ENCODE measurements at places on chromosomes 5 and 9.
A peak's percentile ranks its signal among the peaks of the same experiment; 100 is the strongest.

DNA sequence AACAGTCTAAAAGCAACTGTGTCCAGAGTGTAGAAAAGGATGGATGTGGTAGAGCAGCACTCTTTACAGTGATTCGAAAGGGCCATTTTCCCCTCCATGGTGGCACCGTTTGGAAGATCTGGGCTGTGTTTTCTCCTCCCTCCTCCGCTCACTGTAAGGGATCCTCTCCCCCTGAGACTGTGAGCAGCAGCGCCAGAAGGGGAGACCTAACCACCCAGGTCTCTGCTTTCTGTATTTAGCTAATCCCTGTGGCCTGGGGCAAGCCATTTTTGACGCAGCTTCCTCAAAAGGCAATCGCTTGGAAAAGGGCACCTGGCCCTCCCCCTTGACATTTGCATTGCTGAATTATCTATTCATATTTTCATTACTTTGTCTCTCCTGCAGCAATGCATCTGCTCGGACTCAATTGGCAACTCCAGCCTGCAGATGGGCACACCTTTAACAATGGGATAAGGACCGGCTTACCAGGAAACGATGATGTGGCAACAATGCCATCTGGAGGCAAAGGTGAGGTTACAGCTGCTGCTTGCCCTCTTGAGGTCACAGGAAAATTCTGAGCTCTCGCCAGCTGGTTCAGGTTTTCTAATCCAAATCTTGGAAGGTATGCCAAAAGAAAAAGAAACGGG lies 244.3 kb upstream of the WWC1 start:
- DNase-seq = peak; percentile 48

GRCh38 chr5:151685749-151686673 lies 704 bp downstream of the SPARC start:
- DNase-seq = peak; percentile 48

DNA sequence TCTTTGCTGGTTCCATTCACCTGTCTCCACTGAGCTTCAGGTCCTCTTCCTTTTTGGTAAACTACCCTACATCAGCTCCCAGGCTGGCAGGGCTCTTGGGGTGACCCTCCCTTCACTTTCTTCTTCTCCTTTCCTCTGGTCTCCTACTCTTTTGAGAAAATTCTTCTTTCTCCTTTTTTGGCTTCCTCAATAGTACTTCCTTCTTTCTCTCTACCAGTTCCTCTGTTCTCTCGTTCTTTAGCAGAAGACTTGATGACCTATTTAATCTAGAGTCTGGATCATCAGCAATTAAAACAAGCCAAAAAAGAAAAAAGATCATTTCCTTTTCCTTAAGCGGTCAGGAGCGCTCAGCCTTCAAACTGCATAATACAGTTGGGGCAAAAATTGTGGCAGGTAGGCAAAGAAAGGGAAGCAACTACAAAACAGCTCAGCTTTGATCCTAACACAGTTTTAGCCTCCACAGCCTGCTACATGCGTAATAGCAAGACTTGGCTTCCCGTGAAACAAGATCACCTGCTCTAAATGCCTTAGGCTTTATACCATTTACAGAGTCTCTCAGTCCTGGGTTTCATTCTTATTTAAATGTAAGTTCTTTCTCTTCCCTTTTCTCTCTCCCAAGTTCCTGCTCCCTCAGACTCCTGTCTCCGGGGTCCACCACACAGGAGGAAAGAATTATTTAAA lies 14.0 kb upstream of the GSN start:
- no peak for DNase-seq

DNA sequence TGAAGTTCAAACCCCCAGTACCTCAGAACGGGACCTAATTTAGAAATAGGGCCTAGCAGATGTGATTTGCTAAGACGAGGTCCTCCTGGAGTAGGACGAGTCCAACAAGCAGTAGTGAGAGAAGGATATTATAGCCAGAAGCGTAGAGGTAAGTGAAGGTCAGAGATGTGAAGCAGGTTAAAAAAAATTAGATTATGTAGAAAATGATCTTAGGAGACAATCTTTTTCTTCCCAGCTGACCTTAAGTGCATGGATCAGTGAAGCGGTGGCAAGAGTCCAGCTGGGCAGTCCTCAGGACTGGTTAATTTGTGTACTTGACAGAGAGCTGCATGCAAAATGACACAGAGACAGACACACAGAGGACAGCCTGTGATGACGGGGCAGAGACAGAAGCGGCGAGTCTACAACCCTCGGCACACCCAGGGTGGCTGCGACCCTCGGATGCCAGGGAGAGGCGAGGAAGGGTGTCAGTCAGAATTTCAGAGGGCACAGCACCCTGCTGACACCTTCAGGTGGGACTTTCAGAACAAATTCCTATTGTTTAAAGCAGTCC lies 131.4 kb upstream of the IRX4 start:
- DNase-seq = no peak

- DNase-seq = no peak
Measured at GRCh38 chr9:86248746-86249145, 10.7 kb downstream of the C9orf153 start.

GRCh38 chr5:131746423-131746822 lies 50.4 kb downstream of the FNIP1 start:
- DNase-seq = no peak

- DNase-seq = peak; percentile 33
Measured at GRCh38 chr5:60340965-60341471, 358.9 kb downstream of the DEPDC1B start.

GRCh38 chr9:128499920-128500319 lies 4.6 kb upstream of the GLE1 start:
- no peak for DNase-seq

GRCh38 chr9:112629671-112630485 lies 88.0 kb downstream of the INIP start:
- DNase-seq = no peak

DNA sequence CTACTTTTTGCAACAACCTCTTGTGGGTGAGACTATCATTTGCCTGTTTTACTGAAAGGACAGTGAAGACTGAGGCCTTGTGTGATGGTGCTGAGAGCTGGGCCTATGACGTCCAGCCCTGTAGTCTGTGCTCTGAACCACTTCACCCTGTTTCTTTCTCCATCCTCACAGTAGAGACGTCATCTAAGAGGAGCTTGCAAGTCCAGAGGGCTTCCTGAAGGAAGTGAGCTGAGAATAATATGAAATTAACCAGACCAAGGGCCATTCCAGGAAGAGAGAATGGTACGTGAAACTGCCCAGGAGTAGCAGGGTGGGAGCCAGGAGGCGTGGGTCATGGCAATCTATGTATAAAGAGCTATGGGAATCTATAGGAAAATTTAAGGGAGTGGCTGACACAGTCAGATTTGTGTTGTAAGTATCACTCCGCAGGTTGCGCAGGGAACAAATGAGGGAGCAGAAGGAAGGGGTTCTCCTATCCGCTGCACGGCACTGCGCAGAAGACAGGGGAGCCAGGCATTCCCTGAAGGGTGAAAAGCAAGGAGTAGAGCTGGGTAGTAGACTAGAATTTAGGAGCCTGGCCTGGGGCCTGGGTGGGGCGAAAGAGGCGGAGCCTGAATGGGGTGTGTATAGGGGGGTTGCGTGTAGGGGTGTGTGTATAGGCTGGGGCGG lies 596 bp upstream of the FGFR4 start:
- DNase-seq = no peak

DNA sequence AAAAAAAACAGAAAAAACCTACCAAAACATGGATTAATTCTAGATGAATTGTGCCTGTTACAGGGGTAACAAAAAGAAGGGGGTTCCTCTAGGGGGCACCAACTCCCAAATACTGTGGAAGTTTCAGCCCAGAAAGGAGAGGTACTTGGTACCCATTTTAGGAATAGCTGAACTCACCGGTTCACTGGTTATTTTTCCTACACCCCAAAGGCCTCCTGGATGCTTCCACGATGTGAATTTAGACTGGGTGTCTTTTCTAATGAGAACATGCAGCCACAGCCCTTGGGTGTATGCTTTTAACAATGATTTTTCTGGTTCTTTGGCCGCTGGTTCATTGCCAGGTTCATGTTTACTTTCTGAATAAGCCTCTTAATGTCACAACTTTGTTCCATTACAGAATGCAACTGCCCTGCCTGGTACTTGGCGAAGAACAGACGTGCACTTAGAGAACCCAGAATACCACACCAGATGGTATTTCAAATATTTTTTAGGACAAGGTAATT lies 46.7 kb downstream of the GARNL3 start:
- peak; percentile 3 for DNase-seq

DNA sequence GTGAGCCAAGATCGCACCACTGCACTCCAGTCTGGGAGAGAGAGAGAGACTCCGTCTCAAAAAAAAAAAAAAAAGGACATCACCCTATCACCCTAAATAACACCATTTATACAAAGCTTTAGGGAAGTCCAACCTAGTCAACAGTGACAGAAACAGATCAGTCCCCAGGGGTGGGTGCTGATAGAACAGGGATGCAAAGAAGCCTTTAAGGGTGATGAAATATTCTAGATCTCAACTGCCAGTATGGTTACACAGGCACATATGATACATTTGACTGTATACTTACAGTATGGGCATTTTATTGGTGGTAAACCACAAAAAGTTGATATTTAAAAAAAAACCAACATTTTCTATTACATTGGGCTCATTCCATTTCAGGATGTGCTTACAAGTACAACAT lies 4.8 kb downstream of the RETREG1 start:
- DNase-seq = no peak

GRCh38 chr5:94057217-94057616 lies 315.8 kb upstream of the POU5F2 start:
- DNase-seq = no peak

DNA sequence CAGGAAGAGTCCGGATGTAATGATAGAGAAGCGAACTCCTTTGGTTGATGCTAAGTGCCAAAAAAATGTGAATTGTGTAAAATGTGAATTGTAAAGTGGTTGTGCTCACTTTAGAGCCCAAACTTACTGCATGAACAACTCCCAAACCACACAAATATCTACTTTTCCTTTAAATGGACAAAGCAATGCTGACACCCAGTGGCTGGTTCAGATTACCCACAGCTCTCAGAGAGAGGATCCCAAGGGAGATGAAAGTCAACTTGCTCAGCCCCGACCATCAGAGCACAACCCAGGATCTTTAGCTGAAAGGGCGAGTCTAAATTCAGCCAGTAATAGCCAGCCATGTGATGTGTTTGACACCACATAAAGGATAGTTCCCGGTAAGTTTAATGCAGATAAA lies 133.7 kb downstream of the NMUR2 start:
- no peak for DNase-seq

DNA sequence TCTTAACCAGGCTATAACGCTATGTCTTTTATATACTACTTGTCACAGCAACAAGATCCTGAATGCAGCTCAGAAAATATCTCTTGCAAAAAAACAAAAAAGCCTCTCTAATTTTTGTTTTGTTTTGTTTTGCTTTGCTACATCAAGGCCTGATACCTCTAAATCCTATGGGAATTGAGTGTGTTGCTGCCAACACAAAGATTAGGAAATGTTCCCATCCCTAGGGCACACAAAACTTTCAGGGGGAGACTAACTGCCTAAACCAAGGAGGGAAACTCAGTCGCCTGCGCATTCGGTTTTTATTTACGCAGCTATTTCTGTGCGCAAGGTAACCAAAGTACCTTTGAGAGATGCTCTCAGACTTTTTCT lies 1.7 kb downstream of the SSBP2 start:
- DNase-seq = no peak

DNA sequence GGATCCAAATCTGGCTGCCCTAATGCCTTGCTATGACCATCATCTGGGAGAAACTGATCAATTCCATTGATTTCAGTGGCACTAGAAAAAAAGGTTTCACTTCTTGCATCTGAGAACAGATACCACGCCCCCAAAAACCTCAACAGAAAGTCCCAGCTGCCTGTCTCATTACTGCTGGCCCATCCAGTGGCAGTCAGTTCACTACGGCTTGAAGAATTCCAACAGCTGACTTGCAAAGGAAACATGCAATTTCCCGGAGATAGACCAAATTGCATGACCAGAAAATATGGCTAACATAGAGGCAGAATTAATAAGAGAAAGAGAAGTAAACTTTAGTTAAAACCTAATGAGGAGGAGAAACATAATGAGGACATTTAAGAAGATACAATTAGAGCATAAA lies 48.6 kb downstream of the UGCG start:
- peak; percentile 77 for DNase-seq

GRCh38 chr9:129365196-129365595 lies 187.1 kb upstream of the IER5L start:
- DNase-seq = no peak

- peak; percentile 30 for DNase-seq
Measured at GRCh38 chr9:125700791-125701190, 6.2 kb downstream of the MAPKAP1 start.

GRCh38 chr5:82641331-82642003 lies 363.3 kb upstream of the RPS23 start:
- peak; percentile 89 for DNase-seq

- no peak for DNase-seq
Measured at GRCh38 chr5:151140686-151141459, 16.7 kb downstream of the ANXA6 start.

DNA sequence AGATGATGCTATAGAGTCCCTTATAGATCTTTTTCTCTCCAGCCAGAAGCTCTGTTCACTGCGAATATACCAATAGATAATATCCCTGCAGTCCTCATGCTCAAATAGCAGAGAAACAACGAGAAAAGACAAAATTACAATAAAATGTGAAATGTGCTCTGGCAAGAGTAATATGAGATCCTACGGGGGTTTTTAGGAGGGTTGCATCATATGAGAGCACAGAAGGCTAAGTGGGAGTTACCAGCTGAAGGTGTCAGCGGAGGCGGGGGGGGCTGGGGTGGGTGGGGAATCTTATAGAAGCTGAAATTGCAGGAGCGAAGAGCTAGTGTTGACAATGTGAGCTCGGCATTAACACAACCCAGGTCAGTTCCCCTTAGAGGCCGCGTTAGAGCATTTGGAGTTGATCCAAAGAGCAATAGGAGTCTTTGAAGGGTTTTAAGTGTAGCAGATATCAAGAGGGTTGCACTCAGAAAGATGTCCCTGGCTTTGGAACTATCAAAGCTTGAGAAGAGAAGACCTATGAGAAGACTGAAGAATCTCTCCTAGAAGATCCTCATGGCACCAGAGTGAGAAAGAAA lies 109.7 kb downstream of the BASP1 start:
- DNase-seq = no peak

GRCh38 chr9:130020618-130021017 lies 22.4 kb downstream of the FNBP1 start:
- peak; percentile 20 for DNase-seq

DNA sequence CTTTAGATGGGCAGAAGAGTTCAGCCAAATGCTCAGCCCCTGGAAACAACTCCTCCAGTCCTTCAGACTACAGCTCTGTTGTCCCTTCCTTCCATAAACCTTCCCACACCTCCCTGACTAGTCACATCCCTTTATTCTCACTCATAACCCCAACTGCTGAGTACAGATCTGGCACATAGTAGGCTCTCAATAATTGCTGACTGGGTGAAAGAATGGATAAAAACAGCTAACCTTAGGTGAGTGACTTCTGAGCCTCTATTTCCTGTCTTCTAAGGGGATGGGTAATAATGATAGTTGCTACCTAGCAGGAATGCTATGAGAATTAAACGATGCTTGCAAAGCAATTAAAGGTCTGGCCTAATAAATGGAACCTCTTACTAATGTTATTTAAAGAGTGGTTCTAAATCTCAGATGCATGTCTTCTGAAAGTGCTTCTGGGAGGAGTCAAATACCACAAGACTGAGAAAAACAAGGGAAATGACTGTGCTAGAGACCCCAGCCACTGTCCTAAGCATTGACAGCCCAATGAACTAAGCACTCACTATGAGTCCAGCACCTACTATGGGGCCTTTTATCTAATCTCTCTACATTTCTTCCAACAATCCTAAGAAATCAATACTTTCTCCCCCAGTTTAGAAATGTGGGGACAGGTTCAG lies 2.5 kb upstream of the NR6A1 start:
- no peak for DNase-seq
